Left forelimb (tissue), 1 donor: ENCODE measurements at places on chromosomes 6 and 20.
A peak's percentile ranks its signal among the peaks of the same experiment; 100 is the strongest.

DNA sequence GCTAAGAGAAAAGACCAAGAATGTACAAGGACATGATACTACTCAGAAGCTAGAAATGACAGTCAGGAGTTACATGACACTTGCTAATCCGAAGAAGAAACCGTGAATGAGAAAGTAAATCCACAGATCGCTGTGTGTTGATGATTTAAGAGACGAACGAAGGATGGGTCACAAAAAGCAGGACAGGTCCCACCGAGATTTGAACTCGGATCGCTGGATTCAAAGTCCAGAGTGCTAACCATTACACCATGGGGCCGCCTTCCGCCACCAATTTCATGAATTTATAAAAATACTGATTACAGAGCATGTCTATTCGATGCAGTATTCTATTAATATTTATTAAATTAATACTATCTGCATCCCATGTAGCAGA, 54.0 kb upstream of the BTN3A2 start:
- no peak for DNase-seq

DNA sequence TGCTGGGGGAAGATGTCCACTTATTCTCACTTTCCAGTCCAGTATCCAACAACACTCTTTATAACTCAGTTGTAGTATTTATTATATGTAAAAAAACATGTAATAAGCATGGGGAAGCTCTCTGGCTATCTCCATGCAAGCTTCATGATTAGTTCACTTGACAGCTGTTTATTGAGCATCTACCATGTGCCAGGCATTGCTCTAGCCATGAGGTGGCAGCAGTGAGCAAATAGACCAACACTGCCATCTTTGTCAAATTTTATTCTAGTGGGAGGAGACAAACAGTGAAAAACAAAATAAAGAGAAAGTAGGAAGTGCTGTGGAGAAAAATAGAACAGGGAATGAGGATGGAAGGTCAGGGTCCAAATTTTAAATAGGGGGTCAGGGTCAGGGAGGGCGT, 131.8 kb downstream of the CFAP61 start:
- no peak for DNase-seq

- DNase-seq: peak; percentile 86
Observed at GRCh38 chr6:33771146-33772081, 17.5 kb downstream of the LEMD2 start.

DNA sequence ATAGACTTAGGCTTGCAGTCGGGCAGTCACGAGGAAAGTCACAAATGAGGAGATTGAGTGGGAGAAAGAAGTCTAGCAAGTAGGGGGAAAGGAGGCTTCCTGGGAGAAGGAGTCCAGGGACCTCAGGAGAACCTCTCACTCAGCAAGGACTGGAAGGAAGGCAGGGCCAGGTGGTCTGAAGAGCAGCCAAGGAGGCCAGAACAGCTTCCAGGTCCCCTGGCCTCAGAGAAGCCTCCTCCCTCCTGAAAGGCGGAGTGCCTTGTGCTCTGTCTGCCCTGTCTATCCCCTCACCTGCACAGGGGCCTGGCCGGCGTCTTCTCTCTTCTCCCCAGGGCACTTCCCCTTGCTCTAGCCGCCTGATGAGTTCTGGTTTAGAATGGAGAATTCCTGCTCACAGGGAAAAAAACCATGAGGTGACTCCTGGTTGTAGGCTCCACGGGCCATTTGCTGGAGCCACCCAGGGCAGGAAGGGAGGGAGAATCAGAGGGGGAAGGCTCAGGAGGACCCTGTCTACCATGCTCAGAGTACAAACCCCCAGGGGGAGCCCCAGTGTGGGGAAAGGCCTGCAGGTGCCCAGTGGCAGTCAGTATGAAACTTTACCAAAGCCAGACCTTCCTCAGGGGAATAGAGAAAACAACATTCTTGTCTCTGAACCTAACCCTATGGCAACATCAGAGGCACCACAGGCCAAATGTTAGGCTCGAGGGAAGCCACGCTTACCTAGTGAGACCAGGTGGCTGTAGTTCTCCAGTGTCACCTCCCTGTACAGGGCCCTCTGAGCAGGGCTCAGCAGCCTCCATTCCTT, 11.2 kb downstream of the ZNF337 start:
- no peak for DNase-seq

- no peak for DNase-seq
Observed at GRCh38 chr20:32970973-32971300, 33.3 kb downstream of the SUN5 start.

DNA sequence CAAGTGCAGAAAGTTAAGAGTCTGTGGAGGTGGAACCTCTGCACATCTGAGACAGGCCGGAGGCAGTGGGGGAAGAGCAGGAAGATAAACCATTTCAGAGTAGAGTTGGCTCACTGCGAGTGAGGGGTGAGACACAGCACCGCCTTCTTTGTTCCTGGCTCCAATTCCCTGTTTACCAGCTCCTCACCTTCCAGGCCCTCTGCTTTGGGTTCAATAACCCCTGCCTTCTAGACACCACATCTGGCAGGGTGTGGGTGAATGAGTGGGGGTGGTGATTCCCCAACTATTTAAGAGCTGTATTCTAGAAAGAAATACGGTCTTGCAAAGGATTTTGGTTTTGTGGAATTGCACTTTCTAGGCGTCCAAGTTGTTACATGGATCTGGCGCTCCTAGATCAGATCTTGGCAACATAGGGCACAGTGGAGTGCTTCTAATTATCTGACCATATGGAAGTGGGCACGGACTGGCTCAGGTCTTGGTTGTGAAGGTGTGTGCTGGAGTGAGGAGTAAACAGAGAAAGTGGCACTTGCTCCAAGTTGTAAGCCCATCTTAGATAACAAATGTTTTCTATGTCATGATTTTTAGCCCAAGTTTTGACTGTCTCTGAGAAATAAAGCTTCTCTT, 141.6 kb upstream of the NRN1 start:
- no peak for DNase-seq

DNA sequence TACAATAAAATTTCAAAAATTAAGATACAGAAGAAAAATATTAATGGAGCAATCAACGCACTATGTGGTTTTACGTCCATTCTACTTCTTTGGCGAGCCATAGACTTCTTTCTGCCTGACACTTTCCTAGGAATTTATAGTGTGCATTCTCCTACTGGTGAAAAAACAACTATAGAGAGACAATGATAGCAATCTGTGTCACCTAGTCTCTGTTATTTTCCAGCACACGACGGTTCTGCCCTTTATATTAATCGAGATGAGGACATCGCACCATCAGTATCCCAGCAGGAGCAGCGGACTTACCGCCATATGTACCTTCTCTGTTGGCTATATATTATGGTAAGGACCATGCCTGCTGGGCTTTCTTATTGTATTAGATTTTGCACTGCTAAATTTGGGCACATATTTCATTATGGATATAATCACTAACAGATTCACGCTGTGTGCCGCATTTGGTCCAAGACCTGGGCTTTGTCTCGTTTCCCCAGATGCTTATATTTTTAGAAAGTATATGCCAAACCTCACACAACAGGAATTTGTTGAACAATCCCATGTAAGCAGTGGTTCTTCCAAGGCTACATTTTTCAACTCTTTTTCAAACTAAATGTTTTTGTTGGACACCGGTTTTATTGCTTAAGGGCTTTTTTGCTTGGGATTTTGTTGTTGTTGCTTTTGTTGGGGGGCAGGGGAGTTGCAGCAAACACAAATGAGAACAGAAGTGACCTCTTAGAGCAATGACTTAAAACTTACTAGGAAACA, 166.4 kb downstream of the ADAT2 start:
- DNase-seq: no peak

DNA sequence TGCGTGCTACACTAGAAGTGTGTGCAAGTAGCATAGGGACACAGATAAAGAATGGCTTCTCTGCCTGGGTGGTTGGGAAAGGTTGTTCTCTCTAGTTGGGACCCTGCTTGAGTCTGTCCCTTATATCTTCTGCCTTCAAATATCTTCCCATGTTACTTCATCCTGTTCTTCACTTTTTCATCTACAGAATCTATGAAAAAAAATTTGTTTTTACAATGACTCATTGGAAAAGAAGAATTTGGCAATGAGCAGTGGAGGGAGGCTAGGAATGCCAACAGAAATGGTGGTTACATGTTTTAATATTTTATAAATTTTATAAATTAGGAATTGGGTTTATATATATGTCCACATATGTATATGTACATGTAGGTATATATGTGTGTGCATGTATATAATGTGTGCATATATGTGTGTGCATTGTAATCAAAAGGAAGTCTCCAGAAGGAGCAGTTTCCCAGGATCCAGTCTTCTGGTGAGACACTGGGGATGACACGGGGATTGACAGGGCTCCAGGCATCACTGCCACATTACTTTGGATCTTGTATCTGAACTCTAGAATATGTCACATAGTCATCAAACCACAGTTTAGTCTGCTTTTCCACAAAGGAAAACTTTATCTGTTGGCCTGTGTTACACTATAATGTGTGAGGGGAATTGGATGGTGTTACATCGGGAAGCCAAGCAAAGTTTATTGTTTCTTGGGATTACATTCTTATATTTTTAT, 75.3 kb upstream of the RIPOR2 start:
- no peak for DNase-seq

DNA sequence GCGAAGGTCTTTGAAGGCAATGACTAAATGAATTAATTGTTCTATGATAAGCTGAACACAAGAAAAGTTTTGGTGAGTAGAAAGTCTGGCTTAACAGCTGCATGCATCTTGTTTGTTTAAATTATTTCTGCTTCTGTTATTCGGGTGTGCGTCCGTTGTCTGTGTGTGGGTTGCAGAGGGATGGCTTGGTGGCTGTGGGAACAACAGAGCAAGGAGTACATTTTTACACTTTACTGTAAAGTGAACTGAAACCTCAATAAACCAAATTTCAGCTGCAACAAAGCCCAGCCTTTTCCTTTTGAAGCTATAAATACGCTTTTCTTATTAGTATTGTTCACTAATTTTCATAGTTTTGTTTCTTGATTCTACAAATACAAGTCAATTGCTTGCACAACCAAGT, 3.5 kb upstream of the LAMP5 start:
- DNase-seq: no peak

DNA sequence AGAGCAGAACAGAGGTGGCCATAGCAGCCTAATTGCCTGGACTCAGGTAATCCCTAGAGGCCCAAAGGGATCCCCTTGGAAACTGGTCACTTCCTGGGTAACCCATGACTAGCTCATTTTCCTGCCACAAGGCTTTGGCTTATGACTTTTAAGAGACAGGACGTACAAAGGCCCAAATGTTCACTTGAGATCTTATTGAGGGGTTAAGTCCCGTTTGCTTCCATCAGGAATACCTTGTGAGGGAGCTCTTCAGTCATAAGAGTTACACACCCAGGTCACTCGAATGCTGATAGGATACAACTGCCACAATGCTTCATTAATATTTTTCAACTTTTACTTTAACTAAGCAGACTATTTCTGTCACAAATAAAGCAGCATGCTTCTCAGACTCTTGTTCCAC, 51.7 kb downstream of the TMEM170B start:
- no peak for DNase-seq

DNA sequence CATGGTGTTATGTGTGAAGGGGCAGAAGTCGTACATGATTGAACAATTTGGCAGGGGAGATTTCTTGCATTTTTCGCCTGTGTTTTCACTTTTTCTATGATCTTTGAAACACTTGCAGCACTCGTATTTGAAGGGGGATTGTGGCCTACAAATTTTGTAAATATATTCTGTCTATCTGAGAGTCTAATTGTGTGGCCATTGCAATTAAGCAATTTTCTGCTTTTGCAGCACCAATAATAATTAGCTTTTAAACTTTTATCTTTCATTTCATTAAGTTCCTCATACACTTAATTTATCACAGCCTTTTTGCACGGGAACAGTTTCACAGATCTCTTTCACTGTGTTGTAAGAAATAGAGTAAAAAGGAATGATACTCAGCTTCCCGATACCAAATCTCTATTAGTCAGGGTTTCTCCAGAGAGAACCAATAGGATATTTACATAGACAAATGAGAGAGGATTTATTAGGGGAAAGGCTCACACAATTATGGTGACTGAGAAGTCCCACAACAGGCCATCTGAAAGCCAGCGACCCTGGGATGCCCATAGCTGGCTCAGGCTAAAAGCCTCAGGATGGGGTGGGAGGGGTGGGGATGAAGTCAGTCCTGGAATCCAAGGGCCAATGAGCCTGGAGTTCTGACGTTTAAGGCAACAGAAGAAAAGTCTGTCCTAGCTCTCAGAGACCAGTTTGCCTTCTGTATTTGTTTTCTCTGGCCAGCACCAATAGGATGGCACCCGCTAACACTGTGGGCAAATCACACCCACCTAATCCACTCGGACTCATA, 58.3 kb downstream of the KIF6 start:
- no peak for DNase-seq

DNA sequence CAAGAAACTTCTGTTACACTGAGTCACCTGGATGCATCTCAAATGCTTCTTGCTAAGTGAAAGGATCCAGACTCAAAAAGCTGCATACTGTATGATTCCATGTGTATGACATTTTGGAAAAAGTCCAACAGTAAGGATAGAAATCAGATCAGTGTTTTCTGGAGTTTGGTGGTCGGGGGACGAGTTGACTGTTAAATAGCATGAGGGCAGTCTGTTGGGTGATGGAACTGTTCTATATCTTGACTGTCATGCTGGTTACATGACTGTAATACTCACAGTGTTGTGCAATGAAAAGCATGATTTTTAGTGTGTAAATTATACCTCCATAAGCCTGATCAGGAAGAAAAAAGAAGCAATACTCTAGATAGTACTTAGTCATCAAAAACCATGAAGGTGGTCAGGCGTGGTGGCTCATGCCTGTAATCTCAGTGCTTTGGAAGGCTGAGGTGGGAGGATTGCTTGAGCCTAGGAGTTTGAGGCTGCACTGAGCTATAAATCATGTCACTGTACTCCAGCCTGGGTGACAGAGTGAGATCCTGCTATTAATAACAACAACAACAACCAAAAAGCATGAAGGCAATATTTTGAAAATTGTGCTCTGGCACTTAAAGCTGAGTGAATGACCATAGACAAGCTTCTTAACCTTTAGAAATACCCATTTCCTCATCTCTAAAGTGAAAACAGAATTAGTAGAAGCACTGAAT, 30.5 kb upstream of the SASH1 start:
- no peak for DNase-seq

DNA sequence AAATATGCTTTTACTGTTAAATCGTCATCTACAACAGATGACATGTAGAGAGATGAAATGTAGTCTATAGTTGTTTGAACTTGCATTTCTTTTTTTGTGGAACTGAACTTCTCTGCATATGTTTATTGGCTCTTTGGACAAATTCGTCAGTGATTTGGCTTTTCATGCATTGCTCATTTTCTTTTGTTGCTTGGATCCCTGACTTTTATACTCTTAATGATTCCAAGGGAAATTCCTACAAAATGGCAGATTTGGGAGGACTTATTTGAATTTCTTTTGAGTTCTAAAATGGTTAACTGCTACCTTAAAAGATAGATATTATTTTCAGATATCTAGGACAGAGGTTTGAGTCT, 65.4 kb downstream of the UTRN start:
- no peak for DNase-seq

DNA sequence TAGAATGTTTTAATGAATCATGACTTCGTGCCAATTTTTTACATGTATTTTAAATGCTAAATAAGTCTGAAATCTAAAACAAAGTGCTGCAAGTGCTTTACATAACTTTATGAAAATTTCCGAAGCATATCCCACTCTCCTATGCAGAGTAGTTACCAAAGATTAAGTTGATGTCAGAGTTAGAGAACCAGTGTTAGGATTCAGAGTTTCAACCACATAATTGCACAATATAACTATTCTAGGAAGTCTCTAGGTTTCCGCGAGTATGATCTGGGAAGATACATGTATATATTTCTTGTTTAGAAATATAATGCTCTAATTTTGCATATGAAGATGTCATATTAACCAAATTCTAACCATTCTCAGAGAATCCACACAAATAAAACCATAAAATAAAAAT, 74.8 kb downstream of the ASCC3 start:
- no peak for DNase-seq
